Fibroblast of pulmonary artery (primary cell): ENCODE measurements at places on chromosomes 11 and 22.
A peak's percentile ranks its signal among the peaks of the same experiment; 100 is the strongest.

DNA sequence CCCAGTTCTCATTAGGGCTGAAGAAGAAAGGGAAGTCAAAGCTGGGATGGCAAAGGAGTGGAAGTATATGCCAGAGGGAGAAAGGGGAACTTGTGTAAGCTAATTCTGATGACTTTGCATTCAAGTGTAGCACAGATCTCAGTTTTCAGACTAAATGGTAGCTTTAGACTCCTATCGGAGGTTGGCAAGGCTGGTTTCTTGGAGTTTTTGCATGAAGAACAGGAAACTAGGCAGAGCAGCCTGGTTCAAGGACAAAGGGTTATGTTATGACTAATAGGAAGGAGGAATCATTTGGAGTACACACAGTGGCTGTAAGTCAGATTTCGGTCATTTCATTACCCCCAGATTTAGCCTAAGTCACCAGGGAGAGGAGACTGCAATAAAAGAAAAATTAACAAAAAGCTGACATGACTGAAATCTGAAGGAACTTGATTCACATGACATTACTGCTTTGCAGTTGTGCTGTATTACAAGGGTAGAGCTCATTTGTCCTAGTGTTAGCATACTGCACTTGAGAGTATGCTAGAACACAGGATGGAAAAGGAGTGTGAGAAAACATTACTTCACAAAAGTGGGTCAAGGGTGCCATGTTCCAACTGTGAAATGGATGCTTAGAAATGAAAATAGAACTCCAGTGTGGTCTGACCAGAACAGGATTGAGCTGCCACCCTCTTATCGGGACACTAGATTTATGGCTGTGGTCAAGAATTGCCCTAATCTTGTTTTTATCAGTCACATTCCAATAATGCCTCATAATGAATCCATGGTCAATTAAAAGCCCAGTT lies 23.6 kb downstream of the ADM start:
- peak; percentile 63 for DNase-seq

DNA sequence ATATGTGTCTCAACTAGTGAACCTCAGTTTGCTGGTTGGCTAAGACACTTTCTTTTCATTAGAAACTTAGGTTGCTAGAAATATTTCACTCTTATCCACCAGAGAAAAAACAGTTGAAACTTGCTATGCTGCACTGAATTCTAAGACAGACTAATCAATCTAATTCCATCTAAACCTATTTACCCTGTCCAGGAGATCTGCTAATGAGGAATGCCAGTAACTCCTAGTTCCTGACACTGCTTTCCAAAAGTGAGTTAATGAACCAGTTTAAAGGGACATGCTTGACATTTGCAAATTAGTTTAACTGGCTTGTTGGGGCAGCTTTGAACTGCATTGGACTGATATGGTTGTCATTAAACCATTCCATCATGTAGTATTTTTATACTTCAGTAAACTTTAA lies 258.5 kb downstream of the CNTN5 start:
- DNase-seq = no peak

DNA sequence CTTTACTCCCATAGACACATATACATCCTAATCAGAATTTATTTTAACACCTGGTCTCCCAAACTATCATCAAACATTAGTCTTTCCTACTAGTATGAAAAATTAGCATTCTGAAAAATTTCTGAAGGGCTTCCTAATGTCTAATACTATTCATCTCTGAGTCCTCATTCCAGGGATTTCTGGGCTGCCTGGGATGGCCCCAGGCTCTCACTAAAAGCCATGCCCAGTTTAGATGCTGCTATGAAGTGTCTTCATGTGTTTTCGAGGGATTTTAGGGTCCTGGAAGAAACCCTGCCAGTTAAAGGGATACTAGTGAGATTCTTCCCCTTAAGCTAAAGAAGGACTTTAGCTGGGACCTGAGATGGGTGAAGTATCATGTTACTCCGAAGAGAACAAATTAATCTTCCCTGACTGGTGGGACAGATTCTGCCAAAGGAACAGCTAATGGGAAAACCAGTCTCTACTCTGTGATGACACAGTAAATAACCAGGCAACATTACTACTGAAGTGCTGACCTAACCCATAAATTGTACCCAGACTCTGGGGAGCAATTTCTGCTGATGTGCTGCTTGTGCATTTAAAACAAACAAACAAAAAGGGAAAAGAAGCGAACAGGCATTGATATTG lies 342.6 kb downstream of the SOX6 start:
- DNase-seq = no peak

GRCh38 chr11:130047141-130047540 lies 22.6 kb upstream of the APLP2 start:
- no peak for DNase-seq

GRCh38 chr11:114200351-114201133 lies 95.7 kb upstream of the NNMT start:
- DNase-seq = no peak

DNA sequence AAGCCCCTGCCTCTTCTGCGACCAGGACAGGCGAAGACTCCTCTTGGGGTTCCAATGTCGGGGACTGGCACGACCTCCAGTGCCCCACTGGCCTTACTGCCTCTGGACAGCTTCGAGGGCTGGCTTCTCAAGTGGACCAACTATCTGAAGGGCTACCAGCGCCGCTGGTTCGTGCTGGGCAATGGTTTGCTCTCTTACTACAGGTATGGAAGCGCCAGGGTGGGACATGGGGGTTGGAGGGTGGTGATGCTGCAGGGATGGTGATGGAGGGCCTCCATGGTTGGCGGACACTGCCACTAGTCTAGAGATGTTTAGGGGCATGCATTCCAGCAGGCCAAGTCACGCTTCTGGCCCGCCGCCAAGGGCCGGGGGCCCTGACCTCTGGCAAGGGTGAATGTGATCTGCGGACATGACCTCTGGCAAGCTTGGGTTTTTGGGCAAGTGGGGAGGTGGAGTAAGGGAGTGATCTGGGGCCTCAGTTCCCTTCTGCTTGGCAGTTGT lies 727 bp downstream of the OSBP2 start:
- DNase-seq = no peak

DNA sequence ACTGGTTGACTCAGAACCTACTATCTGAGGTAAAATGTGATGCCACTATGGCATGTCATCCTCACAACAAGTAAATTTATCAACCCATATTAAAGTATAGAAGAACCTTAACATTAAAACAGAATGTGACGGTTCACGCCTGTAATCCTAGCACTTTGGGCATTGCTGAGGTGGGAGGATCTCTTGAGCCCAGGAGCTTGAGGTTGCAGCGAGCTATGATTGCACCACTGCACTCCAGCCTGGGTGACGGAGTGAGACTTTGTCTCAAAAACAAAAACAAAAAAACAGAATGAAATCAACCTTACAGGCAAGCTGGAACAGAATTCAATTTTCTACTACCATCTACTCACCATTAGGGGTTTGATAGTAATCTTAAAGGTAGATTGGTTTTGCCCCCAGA lies 86.2 kb downstream of the PLEKHA7 start:
- DNase-seq = no peak

- no peak for DNase-seq
Observed at GRCh38 chr11:76903325-76903724, 42.6 kb downstream of the ACER3 start.

- no peak for DNase-seq
Observed at GRCh38 chr11:45472716-45473317, 186.7 kb upstream of the SYT13 start.

GRCh38 chr11:109267293-109268095 lies 154.5 kb upstream of the C11orf87 start:
- DNase-seq = peak; percentile 1

DNA sequence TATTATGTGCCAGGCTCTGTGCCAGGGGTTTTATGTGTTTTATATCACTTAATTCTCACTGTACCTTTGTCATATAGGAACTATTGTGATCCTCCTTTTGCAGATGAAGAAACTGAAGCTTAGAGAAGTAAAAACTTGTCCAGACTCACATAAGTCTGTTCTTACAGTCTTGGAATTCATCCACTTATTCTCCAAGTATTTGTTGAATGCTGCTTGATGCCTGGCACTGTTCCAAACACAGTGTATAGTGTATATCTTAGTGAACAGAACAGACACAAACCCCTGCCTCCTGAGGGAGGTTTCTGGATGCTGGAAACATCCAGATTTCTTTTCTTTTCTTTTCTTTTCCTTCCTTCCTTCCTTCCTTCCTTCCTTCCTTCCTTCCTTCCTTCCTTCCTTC lies 29.0 kb upstream of the FGF3 start:
- DNase-seq = peak; percentile 12

DNA sequence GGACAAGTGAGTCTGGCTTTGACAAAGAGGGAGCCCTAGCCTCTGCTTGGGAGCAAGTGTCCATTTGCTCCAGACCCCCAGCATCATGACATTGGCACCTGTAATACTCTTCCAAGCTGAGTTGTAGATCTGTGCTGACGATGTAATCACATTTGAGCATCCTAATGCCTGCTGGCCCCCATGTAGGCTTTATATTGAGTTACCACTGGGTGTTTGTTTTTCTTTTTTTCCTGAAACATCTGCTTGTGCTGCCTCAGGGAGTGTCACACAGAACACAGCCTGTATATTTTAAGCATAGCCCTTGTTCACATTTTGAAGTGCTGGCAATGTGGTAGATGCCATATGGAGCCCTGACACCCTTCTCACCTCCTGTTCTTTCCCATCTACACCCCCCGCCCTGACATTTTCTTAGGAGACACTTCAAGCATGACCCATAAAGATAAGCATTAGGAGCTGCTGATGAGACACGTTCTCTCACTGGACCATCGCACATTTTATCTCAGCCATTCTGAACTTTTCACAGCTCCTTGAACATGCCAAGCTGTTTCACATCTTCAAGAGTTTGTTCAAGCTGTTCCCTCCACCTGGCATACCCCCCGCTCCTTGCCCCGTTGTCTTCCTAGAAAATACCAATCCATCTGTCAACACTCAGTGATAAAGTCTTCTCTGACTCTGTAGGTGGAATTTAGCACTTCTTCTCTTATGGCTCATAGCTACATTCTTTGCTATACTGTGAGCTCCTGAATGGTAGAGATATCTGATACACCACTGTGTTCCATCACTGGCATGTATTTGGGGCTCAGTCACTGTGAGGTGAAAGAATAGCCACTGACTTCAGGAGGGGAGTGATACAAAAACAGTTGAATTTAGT lies 128.7 kb downstream of the TRIM44 start:
- DNase-seq = no peak

- DNase-seq = no peak
Observed at GRCh38 chr11:115060840-115061239, 382.5 kb downstream of the NXPE2 start.

DNA sequence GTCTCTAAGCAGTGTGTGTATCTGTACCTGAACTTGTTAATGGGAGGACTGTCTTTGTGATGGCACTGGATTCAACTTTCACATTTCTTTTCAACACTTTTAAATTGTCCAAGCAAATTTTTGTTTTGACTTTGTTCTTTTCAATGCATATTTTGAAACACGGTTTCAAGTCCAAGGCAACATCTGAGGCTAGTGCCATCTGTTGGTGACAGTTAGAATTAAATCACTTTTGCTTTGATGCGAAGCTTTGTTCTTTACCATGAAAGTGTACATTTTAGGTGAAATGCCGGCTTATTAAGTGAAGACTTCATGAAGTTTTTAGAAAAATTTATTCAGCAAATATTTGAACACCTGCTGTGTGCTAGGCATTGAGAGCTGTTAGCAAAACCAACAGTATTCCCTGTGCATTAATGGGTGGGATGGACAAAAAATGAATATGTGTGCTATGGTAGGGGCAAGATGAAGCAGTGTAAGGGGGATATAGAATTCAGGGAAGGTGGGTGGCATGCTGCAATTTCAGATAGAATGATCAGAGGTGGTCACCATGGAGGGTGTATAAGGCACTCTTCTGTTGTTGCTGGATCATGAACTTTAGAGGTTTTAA lies 70.2 kb downstream of the DDX10 start:
- peak; percentile 33 for DNase-seq

DNA sequence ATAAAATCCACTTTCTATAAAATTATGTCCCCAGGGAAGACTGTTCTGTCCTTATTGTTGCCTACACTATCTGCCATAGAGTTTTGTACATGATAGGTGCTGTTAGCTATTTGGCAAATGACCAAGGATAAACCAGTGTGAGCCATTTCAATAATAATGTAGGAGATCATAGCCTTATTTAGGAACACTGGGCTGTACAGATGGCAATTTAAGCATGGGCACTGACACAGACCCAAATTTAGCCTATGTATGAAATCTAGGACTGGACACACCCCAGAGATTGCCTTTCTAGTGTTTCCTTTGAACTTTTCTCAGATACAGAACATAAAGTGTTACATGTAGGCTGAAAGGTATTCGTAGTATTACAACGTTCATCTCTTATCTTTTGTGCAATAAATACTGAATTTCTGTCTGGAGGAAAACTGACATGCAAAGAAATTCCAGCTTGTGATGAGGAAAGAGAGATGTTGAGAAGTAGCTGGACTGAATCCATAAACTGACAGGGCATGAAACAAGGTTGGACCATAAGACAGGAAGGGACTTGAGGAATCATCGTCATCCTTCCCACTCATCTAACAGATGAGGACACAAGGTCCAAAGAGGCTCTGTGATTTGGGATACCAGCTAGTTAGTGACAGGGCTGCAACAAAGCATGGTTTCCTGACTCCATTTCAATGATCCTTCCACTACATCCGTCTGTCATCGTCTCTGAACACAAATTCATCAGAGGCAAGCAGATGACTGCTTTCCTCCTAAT lies 60.3 kb downstream of the TMPRSS5 start:
- no peak for DNase-seq
